NCI-H2029 treated with DMSO at 0.1 percent for 48 hours (cell line): ENCODE measurements at places on chromosomes 7 and 10.

GRCh38 chr10:13593535-13593934 lies 6.8 kb downstream of the PRPF18 start:
- no peak for DNase-seq

GRCh38 chr10:46094931-46095750 lies 49.1 kb upstream of the MSMB start:
- DNase-seq, result no peak

GRCh38 chr10:127999297-128000129 lies 92.6 kb downstream of the PTPRE start:
- no peak for DNase-seq

DNA sequence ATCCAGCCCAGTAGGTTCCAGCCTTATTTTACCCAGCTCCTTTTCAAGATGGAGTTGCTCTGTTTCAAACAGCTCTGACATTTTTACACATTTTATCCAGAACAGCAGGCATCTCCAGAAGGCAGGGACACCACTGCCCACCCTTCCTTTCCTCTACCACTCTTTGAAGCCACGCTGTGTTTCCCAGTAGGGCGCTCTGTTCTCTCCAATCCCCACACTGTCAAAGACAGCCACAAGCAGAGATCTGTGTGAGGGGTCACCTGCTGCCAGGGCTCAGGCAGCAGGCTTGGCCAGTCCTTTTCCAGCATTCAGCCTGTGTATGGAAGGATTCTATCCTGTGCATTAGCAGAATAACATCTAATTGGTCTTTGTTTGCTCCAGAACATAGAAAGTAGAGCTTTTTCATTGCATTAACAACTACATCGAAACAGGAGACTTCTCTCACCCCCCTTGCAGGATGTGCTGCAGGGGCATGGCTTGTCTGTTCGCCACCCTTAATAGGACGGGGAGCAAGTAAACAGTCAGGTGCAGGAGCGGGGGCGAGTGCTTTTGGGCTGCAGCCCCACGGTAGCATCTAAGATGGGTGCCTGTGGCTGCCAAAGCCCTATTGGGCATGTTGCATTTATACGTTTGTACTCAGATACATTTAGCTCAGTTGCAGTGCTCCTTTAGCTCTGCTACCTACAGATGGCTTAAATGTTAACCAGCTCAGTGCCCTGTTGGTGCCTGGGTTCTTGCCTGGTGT lies 326.1 kb downstream of the GALNT17 start:
- no peak for DNase-seq

- no peak for DNase-seq
Measured at GRCh38 chr10:78520737-78521430, 487.2 kb downstream of the RPS24 start.

- DNase-seq, result no peak
Measured at GRCh38 chr10:26540601-26541000, 102.5 kb downstream of the APBB1IP start.
